ENCODE measurements at places on chromosomes 7 and 10.

- no peak for DNase-seq
Measured at GRCh38 chr7:99041526-99041925, 102.4 kb downstream of the SMURF1 start.

DNA sequence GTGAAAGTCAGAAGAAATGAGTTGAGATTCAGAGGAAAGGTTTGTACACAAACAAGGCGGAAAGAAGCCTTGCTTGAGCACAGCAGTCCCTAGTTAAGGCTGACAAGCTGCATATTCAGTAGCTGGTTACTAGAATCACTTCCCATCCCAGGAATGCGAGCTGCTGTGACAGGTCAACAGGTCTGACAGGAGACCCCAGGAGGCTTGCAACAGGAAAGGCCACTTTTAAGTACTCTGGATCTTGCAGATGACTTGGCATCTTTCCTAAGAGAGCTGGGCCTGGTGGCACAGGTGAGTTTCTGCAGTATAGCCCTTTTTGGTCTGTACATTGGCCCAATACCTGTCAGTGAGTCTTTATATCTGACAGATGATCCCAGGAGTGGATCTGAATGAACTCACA lies 35.7 kb upstream of the UNC5B start:
- DNase-seq = no peak

DNA sequence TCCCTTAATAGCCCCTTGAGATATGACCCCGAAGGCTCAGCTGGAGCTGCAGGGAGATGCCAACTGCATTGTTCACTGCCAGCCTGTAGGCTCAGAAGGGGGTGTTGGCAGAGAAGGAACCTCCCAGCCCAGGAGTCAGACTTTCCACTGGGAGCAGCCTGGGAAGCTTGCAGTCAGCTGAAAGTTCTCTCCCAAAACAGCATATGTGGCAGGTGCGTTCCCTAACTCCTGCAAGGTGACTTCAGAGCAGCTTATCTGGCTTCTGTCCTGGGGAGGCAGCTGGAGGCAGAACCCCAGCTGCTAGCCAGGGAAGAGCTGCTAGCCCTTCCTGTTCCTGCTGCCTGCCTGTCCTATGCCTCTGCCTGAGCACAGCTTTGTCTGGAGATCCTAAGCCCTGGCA lies 8.1 kb downstream of the SFTPA2 start:
- no peak for DNase-seq

DNA sequence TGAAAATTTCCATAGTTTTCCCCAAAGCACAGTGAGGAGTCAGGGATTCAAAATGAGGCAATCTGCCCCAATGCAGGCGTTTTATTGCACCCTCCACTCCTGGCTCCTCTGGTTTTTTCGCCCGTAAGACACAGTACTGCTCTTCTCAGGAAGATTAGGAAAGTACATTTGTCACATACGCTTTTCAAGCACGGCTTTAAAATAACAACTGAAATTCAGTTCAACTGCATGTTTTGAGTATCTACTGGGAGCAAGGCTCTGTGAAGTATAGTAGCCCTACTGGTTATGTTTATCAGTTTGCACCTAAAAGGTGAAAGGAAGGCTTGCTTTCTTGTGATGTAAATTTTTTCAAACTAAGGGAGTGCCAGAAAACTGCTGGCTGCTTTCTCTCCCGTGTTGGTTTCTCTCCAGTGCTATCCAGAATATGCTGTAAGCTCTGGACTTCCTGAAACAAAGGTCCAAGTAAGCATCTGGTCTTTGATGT lies 1.9 kb upstream of the SGMS1 start:
- no peak for DNase-seq

DNA sequence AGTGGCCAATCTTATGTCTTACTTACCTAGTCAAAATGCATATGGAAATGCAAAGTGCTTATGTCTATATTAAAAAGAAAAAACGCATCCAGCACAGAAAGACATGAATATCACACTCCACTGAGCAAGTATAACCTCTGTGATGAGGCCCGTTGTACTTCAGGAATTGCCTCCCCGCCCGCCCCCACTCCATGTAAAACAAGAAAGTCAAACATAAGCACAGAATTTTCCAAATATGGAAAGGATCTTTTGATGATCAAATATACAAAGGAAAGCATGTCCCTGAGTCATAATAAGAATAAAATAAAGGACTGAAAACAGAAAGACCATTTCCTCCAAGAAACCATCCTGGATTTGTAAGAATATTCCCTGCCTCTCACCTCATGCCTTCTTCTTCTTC lies 229.1 kb downstream of the BAMBI start:
- DNase-seq = no peak

DNA sequence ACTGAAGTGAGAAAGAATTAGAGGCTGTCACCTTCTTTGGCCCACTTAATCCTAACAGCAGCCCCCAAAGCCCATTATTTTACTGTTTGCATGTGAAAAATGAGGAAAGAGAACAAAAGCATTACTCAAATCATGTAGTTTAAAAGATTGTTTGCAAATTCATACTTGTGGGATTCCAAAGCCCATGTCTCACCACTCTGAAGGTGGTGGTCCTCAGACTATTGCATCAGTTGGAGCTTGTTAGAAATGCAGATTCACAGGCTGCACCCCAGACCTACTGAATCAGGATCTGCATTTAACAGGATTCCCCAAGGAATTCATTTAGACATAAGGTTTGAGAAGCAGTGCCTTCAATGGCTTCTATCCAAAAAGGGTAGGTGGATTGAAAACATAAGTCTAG lies 93.7 kb upstream of the PDE1C start:
- no peak for DNase-seq

DNA sequence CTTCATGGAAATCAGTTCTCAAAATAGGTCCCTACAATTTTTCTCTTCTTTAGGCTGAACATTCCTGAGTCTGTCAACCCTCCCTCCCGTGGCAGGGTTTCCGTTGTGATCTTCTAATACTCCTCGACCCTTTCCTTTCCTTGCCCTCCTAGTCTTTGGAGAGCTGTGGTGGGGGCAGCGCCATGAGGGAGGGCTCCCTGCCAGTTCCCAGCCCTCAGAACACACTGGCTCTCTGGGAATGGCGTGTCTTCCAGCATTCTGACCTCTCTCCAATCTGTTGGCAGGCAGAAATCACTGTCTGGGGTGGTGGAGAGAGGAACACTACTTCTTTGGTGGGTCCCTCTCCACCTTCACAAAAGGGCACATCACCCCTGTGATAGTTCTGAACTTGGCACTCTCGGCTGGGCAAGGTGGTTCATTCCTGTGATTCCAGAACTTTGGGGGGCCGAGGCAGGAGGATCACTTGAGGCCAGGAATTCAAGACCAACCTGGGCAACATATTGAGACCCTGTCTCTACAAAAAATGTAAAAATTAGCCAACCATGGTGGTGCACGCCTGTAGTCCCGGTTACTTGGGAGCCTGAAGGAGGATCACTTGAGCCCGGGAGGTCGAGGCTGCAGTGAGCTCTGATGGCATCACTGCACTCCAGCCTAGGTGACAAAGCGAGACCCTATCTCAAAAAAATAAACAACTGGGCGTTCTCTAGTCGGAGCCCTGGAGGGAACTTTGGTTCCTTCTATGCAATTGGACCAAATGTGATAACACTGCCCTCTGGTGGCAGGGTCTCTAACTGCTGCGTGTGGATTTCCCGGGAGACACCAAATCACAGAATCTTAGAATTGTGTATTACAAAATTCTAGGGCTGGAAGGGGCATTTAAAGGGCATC lies 13.1 kb upstream of the ARPC1A start:
- peak; percentile 43 for DNase-seq

DNA sequence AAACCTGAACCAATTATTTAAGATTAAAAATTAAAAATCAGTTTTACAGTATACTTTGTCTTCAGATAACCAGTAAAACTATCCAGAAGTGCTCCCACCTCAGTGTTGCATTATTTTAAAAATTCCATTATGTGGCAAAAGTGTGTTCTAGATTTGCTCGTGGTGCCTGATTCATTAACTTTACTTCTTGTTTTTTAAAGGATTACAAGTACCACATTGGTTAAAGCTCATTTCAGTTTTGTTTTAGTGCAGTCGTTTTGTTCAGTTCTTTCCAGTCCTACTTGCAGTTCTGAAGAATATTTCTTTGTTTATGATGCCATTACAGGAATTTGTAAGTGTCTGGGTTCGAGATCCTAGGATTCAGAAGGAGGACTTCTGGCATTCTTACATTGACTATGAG lies 69.0 kb downstream of the SNX10 start:
- DNase-seq = no peak

DNA sequence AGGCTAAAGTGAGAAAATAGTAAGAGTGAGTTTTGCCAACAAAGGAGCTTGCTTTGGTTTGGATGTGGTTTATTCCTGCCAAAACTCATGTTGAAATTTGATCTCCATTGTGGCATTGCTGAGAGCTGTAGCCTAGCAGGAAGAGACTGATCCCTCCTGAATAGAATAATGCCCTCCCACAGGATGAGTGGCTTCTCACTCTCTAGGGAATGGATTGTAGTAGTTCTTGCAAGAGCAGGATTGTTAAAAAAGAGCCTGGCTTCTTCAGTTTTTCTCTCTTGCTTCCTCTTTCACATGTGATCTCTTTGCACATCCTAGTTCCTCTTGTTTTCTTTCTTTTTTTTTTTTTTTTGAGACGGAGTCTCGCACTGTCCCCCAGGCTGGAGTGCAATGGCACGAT lies 34.4 kb downstream of the ASAH2 start:
- DNase-seq = peak; percentile 79

DNA sequence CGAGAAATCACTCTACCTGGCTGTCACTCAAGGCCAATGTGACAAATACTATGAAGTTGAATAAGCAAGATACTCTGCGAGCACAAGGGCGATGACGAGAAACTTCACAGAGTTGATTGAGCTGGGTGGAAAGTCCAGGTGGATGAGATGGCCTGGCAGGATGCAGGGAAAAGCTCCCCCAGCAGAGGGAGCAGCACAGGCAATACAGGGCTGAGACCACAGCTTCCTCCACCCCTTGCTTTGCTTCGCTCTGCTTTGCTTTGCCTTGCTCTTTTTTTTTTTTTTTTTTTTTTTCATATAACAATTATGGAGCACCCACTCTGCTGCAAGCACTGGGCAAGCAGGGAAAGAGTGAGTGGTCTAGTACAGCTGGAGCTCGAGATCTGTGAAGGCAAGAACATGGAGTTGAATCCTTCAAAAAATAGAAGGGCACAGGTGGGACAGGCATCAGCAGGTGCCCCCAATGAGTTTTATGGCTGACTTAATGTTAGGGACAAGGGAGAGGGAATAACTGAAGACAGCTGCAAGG lies 88.3 kb downstream of the CABCOCO1 start:
- peak; percentile 37 for DNase-seq

GRCh38 chr7:111009526-111010040 lies 81.3 kb upstream of the LRRN3 start:
- DNase-seq = no peak

DNA sequence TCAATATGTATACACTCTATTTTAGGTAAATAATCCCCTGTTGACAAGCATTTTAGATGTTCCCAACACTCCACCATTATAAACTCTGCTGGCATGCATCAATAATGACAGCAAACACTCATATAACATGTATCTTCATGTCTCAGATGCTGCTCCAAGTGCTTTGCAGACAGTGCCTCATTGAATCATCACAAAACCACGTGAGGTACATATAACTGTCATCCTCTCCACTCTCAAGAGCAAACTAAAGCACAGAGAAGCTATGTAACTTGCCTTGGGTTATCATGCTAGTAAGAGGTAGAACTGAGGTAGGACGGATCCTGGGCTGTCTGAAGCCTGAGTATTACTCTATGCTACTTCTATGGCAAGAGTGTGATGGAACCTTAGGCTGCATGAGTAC lies 72.5 kb upstream of the GSDME start:
- DNase-seq = no peak

DNA sequence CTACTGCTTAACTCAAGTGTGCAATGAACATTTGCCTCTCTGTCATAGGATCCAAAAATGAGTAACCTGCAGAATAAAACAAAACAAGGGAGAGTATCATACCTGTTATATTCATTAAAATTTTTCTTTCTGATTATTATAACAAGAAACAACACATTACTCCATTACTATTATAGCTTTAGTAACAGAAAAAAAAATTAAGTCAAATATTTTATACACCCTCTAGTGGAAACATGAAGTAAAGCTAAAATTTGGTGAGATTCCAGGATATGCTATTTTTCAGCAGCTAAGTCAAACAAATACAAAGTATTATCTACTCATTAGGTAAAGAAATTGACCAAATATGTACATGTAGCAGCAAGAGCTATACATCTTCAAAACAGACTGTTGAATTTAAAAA lies 56.3 kb downstream of the PDZD8 start:
- no peak for DNase-seq

- DNase-seq = no peak
Measured at GRCh38 chr10:95675403-95676116, 18.2 kb downstream of the TCTN3 start.

DNA sequence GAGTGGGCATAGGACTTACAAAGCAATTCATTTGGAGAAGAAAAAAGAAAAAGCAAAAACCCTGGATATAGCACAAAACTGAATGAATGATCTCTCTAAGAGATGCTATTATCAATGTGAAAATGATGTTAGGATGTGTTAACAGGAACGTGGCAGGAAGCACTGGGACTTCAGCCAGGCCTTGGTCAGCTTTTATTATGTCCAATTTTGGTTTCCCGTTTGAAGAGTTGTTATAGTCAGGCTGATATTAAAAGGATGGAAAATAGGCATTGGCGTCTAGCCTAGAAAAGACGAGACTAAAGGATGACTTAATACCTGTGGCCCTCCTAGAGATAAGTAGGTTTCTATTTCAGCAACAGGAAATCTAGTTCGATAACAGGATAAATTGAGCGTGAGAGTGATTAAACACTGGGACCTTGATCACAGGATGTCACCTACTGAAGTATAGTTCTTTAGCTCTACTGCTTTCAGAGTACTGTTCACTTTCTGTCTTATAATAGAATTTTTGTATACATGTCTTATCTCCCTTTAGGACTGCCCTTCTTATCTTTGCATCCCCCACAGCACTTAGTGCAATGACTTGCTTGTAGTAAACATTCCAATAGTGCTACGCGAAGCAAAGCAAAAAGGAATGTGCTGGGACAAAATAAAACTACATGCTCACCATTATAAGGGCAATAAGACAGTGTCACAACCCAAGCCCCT lies 99.8 kb upstream of the AGBL3 start:
- DNase-seq = no peak

DNA sequence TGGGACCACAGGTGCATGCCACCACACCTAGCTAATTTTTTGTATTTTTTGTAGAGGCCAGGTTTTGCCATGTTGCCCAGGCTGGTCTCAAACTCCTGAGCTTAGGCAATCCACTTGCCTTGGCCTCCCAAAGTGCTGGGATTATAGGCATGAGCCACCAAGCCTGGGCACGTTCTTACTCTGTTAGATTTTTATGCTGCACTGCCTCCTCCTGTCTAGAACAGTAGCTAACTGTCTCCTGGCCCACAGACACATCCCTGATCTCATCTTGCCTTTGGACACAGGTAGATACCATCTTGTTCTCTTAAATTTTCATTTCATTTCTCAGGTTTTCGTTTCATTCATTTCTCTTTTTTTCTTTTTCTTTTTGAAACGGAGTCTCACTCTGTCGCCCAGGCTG lies 41.1 kb downstream of the BLVRA start:
- DNase-seq = no peak

DNA sequence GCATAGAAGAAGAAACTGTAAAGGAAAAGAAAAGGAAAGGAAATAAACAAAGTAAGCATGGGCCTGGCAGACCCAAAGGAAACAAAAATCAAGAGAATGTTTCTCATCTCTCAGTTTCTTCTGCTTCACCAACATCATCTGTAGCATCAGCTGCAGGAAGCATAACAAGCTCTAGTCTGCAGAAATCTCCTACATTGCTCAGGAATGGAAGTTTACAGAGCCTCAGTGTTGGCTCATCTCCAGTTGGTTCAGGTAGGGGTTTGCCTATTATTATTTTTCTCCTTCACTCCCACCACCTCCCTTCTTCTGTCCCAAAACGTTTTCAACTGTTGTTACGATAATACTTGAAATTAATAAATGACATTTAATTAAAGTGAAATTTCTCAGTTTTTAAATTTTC lies 139.6 kb downstream of the MLLT10 start:
- DNase-seq = no peak
